ENCODE measurements at places on chromosomes 2 and 18.

- no peak for DNase-seq
Observed at GRCh38 chr2:98907385-98907784, 28.6 kb downstream of the CRACDL start.

- no peak for DNase-seq
Observed at GRCh38 chr2:61205132-61205531, 43.1 kb downstream of the C2orf74 start.

DNA sequence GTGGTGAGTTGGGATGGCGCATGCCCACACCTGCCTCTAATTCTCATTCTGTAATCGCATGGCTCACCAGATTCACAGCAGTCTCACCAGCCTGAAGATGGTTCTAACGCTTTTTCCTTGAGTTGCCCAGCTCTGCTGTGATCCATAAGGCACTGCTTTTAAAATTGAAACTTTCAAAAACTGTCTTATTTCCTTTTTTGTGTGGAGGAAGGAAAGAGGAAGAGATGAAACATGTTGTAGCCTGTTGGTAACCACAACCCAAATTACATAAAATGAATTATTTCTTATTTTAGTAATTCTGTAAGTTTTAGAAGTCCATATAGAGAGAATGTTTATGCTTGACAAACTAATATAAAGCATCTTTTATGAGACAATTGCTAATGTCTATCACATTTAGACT is 165.4 kb downstream of the RBM43 start:
- no peak for DNase-seq

- no peak for DNase-seq
Observed at GRCh38 chr2:207205173-207205957, 39.6 kb upstream of the KLF7 start.

- DNase-seq: no peak
Observed at GRCh38 chr2:46763861-46764260, 151.7 kb downstream of the MCFD2 start.
